HuH-7.5 (cell line): ENCODE measurements at places on chromosomes 7 and 10.

DNA sequence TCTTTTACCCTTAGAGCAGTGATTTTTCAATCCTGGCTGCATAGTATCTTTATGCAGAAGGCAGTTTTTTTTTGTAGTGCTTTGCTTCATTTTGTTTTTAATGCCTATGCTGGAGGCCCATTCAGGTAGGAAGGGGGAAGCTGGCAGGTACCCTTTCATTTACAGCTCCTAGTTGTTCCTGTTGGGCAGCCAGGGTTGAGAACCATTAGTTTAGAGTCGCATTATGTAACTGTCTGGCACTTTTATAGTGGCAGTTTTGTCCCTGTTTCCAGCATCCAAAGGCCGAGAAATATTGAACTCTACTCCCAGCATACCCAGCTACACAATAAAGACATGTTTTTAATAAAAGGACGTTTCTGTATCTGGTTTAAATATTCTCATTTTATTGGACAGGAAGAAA is 110.6 kb downstream of the CCDC3 start:
- no peak for DNase-seq

DNA sequence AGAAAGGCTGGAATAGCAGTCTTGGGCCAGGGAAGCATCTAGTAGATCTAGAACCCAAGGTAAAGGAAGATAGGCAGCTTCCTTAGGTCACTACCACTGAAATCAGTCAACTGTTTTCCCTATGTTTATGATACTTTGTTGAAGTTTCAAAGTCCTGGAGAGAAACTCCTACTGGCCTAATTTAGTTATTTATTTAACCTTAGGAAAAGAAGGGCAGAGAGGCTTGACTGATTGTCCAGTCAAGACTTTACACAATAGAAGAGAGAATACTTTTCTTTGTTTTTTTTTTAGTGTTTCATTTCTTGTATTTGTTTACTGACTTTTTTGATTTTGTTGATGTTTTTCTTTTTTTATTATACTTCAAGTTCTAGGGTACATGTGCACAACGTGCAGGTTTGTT is 138.9 kb upstream of the PHYHIPL start:
- DNase-seq: no peak

DNA sequence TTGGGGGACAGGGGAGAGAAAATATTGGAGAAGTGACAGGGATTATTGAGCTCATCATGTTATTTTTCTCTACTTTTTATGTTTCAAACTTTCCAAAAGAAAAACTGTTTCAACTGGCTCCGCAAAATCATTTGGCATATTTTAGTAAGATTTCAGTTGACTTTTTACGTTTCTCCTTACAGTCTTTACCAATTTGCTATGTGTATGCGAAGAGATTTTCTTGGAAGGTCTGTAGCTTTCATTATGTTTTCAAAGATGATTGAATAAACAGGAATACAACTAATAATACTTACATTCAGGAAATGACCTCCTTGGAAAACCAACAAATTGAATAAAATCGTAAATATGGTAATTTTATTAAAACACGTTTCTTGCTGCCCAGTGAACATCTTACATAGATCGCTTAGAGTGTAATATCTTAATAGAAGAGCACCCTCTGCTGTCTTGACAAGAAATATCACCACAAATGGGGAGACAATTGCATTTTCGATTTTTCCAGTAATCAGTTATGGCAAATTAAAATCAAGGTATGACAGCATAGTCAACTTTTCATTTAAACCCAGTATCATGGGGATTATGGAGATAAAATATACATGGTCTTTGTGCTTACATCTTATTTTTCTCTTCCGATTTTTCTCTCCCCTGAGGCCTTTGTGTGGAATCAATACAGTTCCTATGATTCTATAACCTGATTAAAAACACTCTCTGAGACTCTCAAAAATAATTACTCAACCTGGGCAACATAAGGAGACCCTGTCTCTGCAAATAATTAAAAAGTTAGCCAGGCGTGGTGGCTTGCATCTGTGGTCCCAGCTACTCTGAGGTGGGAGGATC is 43.1 kb downstream of the MBL2 start:
- no peak for DNase-seq

DNA sequence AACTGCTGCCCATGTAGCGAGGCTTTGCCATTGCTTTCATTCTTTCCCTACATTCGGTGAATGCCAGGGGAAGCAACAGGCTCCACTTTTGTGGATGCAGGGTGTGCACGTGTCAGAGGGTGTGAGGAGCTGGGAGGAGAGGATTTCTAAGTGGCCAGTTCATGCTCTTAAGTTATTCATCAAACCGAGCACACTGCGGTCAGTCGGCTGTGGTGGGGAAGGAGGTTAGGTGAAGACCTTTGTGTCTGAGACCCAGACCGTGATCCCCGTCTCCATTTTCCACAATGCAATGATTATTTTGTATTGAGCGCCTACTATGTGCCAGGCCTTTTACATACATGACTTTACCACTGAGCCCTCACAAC is 438.6 kb upstream of the GALNT17 start:
- DNase-seq: peak; percentile 36

DNA sequence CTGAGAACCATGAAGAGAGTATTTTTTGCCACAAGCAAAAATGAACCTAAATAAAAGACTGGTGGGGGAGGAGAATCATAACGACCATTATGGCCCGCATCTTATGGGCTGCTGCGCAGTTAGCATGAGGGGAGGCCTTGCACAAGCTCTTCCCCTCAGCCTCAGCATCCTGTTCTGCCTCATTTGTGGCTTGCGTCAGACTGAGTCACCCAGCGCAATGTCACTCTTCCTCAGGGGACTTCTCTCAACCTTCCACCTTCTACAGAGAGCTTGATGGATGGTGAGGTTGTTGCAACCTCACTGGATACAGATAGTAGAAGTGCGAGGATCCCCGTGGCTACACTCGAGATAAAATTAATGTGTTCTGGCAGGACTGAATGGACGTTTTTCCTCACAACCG is 16.8 kb upstream of the GPR15LG start:
- no peak for DNase-seq

DNA sequence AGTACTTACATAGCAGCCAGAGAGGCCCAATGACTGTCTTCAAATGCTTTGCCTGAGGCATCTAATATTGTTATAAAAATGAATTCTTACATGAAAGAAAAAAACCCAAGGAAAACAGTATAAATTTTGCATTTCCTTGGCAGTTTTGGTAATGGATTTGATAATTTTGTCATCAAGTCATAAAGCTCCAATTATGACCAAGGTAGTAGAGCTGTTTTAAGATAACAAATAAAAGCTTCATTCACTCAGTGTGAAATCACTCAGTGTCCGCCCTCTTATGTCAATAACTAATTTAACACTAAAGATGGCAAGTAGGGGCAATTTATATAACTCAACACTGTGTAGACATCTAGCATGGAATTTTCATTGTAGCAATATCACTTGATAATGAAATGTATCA is 193.9 kb downstream of the ANKRD7 start:
- DNase-seq: no peak

DNA sequence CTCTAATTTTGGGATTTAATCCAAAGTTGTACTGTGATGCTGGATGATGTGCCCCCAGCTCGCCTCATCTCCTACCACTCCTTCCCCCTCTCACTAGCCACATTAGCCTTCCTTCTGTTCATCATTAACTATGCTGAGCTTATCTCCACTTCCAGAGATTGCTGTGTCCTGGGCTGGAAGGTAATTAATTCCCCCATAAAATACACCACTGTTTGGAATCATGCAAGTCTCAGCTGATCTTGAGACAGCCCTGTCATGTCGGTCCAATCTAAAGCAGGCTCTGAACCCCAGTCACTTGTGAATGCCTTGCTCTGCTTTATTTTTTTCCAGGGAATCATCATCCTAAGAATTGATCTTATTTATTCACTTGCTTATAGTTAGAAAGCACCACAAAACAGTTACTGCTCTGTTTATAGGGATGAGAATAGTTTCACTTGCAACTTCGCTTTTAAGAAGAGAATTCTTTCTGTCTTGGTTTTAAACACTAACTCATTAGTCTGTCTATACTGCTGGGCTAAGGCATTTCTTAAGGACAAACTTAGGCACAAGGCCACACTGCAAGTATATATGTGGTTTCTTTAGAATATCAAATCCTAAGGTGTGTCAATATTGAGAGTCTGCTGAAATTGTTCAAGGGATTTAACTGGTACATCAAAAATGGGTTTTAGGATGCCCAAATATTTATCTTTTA is 341.1 kb upstream of the SEMA3A start:
- no peak for DNase-seq

DNA sequence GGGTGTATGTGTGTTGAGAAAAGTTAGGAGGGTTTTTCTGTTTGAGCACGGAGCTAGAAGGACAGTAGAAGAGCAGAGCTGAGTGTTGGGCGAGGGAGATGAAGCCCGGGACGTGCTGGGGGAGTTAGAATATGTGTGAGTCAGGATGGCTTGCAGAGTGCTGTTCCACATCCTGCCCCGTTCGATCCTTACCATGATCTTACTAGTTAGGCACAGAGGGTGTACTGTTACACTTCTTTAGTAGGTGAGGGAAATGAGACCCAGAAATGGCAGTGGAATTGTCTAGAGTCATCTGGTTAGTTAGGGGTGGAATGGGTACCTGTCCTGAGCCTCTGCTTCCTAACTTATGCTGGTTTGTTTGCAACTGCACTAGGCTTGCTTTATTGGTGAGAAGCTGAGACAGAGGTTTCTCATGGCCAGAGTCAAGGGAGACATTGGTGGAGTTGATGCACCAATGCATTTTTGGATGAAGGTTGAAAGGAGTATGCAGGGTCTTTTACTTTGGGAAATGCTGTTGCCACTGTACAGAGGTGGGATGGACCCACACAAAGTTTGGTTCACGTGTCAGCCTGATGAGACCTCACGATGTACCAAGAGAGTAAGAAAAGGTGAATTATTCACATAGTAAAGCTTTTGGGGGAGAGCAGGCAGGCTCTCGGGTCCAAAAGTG is 42.4 kb downstream of the CCNY start:
- DNase-seq: no peak

DNA sequence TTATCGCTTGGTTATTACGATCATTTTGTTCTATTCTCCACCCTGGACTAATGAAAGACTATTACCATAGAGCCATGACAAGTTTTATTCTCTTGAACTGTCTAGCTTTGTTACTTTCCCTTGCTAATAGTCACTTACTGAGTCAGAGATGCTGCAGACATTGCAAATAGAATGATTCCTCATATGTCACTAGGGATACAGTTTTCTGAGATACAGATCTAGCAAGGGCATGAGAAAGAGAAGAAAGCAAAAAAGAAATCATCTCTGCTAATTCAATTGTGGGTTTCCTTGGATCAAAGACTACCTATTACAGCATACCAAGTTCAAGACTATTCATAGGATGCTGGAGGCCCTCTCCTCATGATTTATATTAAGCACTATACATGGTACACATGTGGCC is 204.3 kb downstream of the MBL2 start:
- DNase-seq: no peak

DNA sequence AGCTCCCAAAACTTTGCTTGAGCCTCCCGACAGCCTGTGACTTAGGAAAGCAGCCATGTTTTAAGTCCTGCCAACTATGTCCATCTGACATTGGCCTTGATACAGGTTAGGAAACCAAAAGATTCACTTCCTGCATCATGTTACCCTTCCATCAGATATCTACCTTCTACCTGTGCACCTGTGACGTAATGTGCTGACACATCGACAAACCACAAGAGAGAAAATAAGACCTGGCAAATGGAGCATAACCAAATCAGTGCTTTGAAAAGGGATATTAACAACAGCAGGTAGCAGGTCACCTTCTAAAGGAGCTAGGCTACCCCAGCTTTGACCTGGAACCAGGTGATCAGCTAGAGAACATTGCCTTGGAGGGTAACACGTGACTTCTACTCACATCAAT is 14.8 kb upstream of the PRR15 start:
- no peak for DNase-seq
